Natural killer cell (primary cell): ENCODE measurements at places on chromosomes 2 and 18.

DNA sequence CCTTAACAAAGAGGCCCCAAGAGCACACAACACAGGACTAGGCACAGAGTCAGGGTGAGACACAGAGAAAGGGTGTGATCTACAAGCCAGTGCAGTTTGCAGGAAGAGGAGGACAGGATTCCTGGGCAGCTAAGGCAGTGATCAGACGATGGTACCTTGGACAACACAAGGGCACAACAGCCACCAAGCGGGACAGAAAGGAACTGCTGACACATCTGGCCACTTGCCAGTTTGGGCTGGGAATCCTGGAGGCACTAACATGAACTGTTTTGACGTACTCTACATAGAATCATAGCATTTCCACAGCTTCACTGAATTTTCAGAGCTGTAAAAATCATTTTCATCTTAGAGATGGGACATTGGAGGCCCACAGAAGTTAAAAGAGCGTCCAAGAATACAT, 221.5 kb upstream of the SLC35G4 start:
- DNase-seq, result no peak

- DNase-seq, result no peak
These were observed 54.7 kb downstream of the EML4 start for GRCh38 chr2:42223855-42224268.

DNA sequence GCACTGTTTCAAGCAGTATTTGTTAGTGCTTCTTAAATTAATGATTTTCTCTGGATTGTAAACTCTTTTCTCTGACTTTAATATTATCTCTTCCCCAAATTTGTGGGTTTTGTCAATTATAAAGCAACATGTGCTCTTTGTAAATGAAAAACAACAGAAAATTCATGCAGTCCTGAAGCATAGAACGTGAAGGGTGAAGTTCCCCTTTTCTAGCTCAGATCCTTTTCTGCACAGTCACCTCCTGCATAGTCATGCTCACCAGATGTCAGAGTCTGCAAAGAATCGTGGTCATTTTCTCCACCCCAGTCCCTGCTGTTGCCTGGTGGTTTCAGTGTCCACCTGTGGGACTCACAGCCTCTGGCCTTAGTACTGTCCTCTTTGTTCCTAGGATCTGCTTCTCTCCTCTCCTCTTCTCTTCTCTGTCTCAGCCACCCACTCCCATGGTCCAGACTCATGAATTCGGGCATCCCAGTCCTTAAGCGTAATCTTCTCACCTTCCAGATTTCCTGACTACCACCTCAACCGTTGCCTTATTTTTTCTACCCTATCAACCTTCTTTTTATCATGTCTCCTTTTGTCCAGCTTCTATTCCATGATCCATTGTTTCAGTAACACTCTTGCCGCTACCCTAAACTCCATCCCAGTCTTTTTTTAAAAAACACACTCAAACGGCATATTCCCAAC, 229.1 kb downstream of the RTP5 start:
- DNase-seq, result no peak

DNA sequence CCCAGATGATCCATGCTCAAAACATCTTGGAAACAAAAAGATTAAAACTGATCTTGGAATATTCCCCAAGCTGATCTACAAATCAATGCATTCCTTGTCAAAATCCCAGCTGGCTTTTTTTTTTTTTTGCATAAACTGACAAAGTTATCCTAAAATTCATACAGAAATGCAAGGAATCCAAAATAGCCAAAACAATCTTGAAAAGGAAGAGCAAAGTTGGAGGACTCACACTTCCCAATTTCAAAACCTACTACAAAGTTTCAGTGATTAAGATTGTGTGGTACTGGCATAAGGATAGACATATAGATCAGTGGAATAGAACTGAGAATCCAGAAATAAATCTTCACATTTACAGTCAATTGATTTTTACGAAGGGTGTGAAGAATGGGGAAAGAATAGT, 306.8 kb upstream of the MGAT5 start:
- no peak for DNase-seq

DNA sequence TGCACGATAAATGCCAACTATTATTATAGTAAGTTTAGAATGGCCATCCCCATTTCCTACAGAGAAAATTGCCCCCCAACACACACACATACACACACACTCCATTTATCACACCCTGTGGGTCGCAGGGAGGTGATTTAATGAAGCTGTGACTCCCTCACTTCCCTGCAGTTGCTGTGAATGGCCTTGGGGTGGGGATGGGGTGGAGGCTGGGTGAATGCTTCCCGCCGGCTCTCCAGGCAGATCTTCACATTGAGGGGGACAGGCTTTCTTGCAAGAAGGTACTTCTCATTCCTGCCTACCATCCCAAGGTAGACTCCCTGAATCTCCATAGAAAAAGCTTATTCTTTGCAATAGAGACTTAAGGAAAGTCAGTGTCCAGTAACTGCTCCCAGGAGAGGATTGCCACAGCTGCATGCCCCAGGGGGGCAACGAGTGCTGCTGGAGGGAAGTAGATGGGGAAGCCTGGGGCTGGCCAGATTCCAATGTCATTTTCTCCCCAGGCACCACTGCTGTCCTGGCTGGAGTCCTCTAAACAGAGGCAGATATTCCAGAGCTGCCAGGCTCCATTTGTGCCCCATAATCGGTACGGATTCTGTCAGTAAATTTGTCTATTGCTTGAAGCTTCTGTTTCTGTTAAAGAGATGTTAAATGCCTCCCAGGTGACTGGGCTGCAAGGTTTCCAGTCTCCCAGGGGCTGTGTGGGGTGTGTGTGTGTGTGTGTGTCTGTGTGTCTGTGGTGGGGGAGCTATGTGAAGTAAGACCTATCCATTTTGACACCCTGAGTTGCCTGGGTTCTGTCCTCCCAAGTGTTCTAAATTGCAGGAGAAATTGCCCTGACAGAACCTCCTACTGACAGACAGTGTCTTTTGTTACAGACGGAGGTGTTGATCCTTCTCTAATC, 265.5 kb downstream of the SRBD1 start:
- DNase-seq, result no peak

GRCh38 chr2:195612611-195613495, 44.2 kb upstream of the SLC39A10 start:
- no peak for DNase-seq

GRCh38 chr18:60112369-60112768, 212.6 kb downstream of the PMAIP1 start:
- DNase-seq, result no peak

DNA sequence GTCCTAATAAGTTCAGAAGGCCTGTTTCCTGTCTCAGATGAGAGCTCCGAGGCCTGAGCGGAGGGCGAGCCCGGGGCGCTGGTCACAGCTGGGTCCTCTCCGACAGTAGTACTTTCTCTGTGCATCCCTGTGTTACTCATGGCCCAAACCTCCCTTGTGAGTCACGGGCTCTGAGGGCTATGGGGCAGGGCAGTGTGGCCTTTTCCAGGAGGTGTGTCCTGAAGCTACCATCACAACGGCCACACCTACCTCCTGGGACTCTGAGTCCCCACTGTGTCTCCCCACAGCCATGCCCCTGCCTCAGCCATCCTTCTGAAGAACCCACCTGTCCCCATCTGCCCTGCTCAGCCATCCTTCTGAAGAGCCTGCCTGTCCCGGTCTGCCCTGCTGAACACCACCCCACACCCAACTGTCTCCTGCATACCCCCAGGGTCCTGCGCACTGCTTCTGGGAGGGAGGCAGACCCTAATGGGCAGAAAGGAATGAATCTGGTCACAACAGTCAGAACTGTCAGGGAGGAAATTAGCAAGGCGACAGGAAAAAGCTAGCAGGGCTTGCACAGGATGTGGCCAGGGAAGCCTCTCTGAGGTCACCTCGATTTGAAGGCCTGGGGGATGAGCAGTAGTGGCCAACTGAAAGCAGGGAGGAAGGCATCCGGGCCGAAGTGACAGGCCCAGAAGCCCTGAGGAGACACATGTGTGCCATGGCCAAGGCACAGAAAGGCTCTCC, 145.4 kb upstream of the RIOK3 start:
- DNase-seq, result peak; percentile 32

- DNase-seq, result no peak
These were observed 239.1 kb downstream of the KCNS3 start for GRCh38 chr2:18117592-18117991.

DNA sequence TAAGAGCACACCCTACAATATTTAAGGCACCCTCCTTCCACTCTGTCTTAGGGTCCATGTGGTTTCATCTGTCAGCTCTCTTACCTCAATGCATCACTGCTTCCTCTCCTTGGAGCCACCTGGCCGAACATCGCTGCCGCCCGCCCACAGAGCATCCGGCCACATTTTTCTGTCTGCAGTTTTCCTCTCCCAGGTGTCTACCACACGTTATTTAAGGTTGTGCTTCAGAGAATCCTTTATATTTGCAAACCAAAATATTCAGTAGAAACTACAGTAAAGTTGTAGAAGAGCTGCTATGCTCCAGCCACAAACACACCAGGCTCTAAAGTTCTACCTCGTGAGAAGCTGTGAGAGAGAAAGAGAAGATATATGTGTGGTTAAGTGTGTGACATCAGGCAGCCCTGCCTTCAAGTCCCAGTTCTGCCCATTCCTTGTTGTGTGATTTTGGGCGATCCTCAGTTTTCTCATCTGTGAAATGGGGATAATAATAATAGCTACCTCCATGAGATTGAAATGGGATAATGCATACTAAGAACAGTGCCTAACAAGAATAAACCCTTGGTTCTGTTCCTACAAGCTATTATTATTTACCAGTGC, 4.9 kb upstream of the STK17B start:
- peak; percentile 69 for DNase-seq

- DNase-seq, result no peak
These were observed 967.8 kb downstream of the BCL11A start for GRCh38 chr2:59585655-59586054.

GRCh38 chr2:172223601-172224054, 120.9 kb upstream of the DLX2 start:
- peak; percentile 29 for DNase-seq

- no peak for DNase-seq
These were observed 143.7 kb downstream of the ASB1 start for GRCh38 chr2:238570391-238570790.

DNA sequence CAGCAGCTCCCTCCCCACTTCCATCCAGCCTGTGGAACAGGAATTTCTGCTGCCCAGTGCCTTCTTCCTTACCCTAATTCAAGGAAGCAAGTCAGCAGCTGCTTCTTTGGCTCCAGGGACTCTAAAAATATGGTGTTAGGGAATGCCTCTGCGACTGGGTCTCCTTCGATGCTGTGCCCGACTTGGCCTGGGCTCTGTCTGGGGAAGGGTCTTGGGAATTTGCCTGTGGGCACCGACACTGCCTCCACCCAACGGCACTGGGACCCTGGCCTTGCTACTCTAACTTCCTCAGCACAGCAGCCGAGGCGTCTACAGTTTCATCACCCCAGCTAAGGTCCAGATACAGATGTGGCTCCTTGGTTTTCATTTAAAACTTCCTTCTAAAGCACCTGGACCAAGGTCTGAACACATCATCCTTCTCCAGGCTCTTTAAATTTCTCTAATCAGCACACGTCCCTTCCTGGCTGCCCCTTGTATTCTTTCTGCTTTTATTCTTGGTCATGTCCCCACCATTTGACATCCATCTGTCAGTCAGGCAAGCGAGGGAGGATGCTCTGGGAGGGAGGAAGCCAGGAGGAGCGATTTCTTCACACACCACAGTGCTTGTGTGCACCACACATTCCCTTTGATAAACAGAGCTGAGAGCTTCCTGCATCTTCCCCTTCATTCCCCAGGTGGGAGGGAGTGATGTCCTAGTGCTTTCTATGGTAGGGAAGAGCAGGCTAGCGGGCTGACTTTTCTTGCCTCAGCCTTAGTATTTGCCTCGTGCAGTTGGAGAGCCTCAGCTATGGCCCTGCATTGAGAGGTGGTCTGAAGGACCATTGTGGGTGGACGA, 6.8 kb downstream of the LBH start:
- no peak for DNase-seq

GRCh38 chr2:80351231-80351630, 46.7 kb upstream of the LRRTM1 start:
- DNase-seq, result no peak

DNA sequence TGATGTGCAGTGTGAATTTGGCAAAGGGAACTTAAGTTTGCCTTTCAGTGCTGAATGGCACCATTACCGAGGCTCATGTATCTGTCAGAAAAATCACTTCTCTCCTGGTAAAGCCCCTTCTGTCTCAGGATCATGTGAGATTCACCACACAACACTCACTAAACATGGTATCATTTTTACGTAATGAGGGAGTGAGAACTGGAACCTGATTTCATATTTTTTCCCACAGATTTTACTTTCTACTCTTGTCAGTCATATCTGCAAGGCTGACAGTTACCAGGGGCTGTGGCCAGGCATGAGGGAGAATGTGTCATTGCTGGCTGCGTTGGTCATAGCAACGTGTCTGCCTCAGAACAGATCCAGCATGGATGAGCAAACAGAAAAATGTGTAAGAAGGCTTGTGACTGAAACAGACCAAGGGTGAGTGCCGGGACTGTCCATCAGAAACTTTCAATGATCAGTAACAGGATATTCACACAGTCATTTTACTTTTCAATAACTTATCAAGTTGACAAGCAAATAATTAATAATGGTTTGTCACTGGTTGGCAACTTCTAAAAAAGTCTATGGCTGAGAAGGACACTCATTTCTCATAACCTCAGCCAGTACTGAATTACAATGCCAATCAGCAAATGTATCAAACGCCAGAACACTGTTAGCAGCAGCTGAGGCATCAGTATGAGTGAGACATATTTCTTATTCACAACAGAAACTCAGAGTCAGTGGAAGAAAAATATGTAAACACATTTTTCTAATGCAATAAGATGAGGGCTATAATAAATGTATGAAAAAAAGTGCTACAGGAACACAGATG, 100.5 kb downstream of the CDC42EP3 start:
- no peak for DNase-seq

DNA sequence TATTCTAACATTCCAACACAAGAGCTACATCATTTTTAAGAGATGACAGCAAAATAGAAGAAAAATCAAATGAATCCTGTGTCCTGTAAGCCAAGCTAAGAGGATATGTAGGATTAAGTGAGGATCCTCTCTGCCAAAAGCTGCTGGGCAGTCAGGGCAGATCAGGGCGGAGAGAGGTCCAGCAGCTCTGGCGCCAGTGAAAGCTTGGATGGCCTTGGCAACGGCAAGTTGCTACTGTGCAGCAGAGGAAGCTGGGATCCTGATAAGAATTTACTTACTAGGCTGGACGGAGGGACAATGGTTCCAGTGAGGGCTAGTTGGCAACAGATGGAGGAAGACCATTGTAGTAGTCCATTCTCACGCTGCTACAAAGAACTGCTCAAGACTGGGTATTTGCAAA, 391.5 kb downstream of the XIRP2 start:
- no peak for DNase-seq

DNA sequence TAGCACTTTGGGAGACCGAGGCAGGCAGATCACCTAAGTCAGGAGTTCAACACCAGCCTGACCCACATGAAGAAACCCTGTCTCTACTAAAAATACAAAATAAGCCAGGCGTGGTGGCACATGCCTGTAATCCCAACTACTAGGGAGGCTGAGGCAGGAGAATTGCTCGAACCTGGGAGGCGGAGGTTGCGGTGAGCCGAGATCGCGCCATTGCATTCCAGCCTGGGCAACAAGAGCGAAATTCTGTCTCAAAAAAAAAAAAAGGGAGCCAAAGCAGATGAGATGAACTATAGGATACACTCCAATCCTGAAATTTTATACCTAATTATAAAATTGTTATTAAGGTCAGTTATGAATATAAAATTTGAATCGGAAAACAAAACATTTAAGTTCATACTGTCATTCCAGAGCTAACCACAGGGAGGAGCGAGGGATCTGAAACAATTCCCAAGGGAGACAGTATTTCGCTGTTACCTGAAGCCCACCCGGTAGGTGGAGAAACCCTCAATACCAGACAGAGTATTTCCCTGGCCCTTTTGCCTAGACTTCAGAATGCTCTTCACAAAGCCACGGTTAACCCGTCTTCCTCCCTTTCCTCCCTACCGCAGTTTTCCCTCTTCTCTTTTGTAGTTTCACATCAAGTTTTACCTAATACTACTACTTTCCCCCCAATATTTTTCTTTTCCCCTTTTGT, 1.4 kb downstream of the PPM1G start:
- no peak for DNase-seq

- no peak for DNase-seq
These were observed 454.1 kb downstream of the MEIS1 start for GRCh38 chr2:66888791-66889631.
